T1000 (cell line): ENCODE measurements at places on chromosomes 16 and 17.

- DNase-seq = no peak
Observed at GRCh38 chr17:61388561-61389356, 10.9 kb upstream of the TBX2 start.

- peak; percentile 84 for DNase-seq
Observed at GRCh38 chr16:67857547-67858233, 10.2 kb upstream of the CENPT start.

DNA sequence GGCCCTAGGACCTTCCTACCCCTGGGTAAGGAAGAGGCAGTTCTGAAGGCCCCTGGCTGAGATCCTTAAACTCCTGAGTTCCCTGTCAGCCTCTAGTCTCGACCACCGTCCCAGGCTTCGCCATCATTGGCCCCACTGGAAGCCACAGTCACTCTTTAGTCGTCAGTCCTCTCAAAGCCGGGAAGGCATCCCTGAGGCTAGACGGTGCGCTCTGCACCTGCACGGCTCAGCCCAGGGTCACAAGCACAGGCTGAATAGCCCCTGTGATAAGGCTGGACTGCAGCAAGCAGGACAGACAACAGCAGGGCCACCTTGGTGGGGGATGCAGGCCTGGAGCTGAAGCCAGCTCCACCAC, 3.3 kb upstream of the HEXIM1 start:
- no peak for DNase-seq

GRCh38 chr16:67326472-67327309, at the start of the genes KCTD19 and LRRC36:
KCTD19 (minus strand) TSS chr16:67326741; CDS start chr16:67326707, 34 bp downstream.
LRRC36 (plus strand) TSS chr16:67326815; CDS start chr16:67326863, 48 bp downstream.
- DNase-seq = peak; percentile 35

DNA sequence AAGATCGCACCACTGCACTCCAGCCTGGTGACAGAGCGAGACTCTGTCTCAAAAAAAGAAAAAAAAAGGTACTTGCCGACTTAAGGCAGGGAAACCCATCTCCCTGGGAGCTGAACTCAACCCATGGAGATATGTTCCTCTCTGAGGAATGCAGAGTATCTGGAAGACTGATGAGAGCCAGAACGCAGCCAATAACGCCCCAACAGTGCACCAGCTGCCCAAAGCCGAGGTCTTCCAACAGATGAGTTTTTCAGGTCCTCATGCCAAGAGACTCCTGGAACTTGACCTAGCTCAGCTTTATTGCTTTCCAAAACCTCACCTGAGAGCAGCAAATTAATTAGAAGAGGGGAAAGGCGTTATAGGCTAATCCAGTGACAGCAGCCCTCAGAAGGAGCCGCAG, 9.4 kb downstream of the ELAC2 start:
- DNase-seq = no peak

GRCh38 chr16:72247821-72248253, 75.9 kb upstream of the PMFBP1 start:
- DNase-seq = no peak

- DNase-seq = no peak
Observed at GRCh38 chr17:56939869-56940484, 20.9 kb downstream of the COIL start.

DNA sequence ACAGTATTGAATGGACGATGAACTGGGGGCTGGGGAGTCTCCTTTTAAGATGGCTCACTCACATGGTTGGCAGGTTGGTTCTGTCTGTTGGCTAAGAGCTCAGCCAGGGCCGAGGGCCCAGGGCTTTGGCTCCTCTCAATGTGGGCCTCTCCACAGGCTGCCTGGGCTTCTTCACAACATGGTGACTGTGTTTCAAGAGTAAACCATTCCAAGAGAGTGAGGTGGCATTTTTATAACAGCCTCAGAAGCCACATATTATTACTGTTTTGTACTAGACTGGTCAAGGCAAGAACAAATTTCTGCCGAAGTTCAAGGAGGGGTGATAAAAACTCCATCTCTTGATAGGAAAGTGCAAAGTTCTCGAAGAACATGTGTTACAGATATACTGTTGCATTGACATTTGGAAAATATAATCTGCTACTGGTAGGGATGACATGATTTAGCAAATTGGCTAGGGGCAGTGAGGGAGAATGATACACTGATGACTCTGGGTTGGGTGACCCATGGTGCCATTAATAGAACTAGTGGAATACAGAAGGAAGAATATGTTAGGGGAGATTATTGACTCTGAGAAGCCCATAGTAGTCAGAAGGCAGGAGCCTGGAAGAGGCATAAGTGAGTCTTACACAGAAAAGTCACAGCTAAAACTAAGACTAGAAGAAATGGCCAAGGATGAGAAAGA, 13.7 kb downstream of the KRABD2 start:
- no peak for DNase-seq

GRCh38 chr16:29985271-29985811, 10.1 kb downstream of the HIRIP3 start:
- no peak for DNase-seq

GRCh38 chr17:42853004-42853403, 2.0 kb downstream of the AOC3 start:
- no peak for DNase-seq

DNA sequence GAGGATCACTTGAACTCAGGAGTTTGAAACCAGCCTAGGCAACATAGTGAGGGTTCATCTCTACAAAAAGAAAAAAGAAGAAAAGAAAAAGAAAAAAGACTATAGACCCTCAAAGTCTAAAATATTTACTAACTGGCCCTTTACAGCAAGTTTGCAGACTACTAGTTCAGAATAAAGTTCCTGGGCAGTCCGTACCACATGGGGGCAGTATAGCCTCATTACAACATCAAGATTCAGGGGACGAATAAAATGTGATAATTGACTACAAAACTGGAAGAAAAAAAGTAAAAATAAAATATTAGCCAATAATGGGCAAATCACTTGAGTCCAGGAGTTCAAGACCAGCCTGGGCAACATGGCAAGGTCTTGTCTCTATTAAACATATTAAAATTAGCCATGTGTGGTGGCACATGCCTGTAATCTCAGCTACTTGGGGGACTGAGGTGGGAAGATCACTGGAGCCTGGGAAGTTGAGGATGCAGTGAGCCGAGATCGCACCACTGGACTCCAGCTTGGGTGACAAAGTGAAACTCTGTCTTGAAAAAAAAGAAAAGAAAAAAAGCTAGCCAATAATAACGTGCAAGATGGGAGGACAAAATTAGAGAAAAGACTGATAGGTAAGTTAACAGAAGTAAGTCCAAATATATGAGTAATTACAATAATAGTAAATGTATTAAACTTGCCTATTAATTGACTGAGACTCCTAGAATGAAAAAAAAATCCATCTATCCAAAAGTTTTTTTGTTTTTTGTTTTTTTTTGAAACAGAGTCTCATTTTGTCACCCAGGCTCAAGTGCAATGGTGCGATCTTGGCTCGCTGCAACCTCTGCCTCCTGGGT, 129.4 kb upstream of the SEC14L1 start:
- DNase-seq = peak; percentile 55

GRCh38 chr16:86806838-86807351, 228.5 kb downstream of the FOXL1 start:
- DNase-seq = no peak

- DNase-seq = no peak
Observed at GRCh38 chr17:2292100-2292499, 11.5 kb downstream of the SMG6 start.

GRCh38 chr16:75471723-75472633, 7.5 kb upstream of the TMEM170A start:
- DNase-seq = no peak

DNA sequence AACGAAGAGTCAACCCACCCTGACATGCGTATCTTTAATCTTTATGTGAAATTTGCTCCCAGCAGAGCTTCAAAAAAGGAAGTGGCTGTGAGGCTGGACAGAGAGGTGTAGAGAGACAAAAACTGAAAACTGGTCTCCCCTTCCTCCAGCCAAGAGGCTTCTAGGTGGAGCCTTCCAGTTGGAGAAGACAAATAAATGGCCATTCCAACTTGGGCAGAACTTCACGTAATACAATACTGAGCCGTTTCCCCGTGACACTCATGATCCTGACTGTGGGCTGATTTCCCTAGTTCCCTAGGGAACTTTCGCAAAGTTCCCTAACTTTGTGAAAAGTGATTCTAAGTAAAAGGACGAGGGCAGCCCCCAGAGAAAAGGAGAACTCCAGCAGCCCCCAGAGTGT, 78.8 kb downstream of the ZFHX3 start:
- DNase-seq = no peak

- peak; percentile 46 for DNase-seq
Observed at GRCh38 chr17:12320286-12320685, 299.6 kb downstream of the MAP2K4 start.
